Activated CD8-positive, alpha-beta memory T cell treated with anti-CD3 and anti-CD28 coated beads, Interleukin-2, amount 10 ng/mL, durations not matched to agents 7 days and 5 days (primary cell): ENCODE measurements at places on chromosomes 7 and 10.

DNA sequence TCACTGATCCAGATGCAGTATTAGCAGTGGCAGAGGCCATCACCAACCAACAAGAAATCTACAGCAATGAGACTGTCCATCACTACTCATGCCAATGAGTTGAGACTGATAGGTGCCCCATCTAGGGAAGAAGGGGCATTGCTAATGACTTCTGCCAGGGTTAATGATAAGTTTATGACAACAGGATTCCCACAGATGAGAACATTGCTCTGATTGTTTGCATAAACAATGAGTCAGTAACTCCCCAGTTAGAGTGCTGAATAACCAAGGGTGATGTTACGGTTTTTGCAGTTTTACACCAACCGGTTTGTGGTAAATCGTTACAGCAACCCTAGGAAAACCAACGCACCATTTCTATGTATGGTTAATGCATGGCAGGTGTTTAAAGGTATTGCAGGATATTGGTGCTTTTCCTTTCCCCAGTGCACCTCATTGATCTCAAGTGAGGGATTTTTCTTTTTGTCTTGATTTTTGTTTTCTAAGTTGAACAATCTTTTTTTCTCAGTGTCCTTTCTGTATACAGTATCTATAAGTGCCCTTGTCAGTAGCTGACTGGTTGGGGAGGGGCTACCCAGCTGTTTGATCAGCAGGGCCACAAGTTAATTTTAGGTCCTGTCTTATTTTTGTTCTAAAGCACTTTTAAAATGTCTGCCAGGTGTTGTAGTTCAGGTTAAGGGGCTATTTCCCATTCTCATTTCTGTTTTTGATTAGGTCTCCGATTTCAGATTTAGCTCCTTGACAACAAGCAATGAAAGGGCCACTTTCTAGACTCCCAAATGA is 3.9 kb upstream of the CSGALNACT2 start:
- H3K27me3 ChIP-seq = no peaks in the 10 kb centered on the region
- no peak overlapping the region for H3K4me3 ChIP-seq
- no peak for DNase-seq
- no peak overlapping the region for H3K27ac ChIP-seq
- H3K36me3 ChIP-seq = peaks cover 21% of the 10 kb centered on the region

GRCh38 chr10:121284936-121285335 is 313.3 kb downstream of the FGFR2 start:
- H3K4me1 ChIP-seq = no peaks in the 10 kb centered on the region
- H3K36me3 ChIP-seq = no peaks in the 10 kb centered on the region
- H3K4me3 ChIP-seq = no peak overlapping the region
- no peaks in the 10 kb centered on the region for H3K27me3 ChIP-seq
- H3K27ac ChIP-seq = no peak overlapping the region
- no peak for DNase-seq

GRCh38 chr7:26620352-26620751 is 244.0 kb downstream of the SKAP2 start:
- no peak overlapping the region for H3K27ac ChIP-seq
- no peak for DNase-seq
- H3K27me3 ChIP-seq = peaks cover 3% of the 10 kb centered on the region
- no peaks in the 10 kb centered on the region for H3K4me1 ChIP-seq
- H3K4me3 ChIP-seq = no peak overlapping the region
- H3K36me3 ChIP-seq = no peaks in the 10 kb centered on the region

DNA sequence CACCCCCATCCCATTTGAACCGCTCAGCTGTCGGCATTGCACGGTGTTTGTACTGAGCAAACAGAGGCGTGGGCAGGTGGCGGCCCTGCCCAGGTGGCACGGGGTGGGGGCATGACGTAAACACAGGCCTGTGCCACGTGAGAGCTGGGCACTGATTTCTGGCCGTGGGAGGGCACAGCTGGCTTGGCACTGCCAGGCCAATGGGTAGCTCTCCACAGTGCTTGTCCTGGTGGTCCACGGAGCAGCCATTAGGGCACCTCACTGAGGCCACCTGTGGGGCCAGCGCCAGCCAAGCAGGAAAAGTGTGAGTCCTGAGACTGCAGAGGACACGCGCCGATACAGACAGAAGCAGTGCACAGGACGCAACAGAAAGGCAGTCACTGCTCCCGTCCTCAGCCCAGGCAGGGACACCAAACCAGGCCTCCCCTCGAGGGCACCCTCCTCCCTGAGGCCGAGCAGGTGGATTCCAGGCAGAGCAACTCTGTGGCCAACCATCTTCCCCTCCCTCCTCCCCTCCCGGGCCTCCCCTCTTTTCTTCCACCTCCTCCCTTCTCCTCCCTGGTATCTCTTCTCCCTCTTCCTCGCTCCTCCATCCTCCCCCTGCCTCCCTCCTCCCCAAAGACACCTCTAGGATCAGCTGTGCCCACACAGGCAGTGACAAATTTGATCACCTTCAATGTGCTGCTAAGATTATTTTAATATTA is 258.7 kb downstream of the ELFN1 start:
- peaks cover 15% of the 10 kb centered on the region for H3K27me3 ChIP-seq
- DNase-seq = no peak
- peaks cover 18% of the 10 kb centered on the region for H3K36me3 ChIP-seq

GRCh38 chr10:16440396-16441133 is 3.8 kb downstream of the PTER start:
- no peak for DNase-seq
- H3K4me3 ChIP-seq = peak overlapping the region; percentile 50
- no peak overlapping the region for H3K27ac ChIP-seq
- H3K27me3 ChIP-seq = no peaks in the 10 kb centered on the region

- H3K27me3 ChIP-seq = no peaks in the 10 kb centered on the region
- H3K27ac ChIP-seq = no peak overlapping the region
- H3K4me3 ChIP-seq = no peak overlapping the region
- DNase-seq = no peak
- no peaks in the 10 kb centered on the region for H3K4me1 ChIP-seq
These were observed 62.1 kb downstream of the ZWINT start for GRCh38 chr10:56298941-56299340.

DNA sequence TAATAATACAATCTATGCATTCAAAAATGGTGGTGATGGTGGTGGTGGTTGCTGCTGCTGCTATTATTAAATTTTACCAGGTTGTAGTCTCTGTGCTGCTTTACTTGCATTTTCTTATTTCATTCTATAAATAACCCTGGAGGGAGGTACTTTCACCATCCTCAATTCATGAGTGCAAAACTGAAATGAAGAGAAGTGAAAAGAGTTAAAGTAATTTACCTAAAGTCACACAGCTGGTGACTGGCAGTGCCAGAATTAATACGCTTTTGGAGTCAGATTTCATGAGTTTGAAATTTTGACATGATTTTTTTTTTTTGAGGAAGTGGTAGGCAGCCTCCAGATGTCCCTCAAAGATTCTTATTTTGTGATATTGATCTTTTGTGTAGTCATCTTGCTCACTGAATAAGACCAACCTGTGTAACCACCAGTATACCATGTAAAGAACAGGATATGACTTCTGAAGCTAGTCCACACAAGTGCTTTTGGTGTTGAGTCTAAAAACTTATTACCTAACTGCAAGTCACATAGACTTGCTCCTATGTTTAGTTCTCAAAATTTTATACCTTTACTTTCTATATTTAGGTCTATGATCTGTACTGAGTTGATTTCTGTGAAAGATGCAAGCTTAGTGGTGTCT is 218.8 kb downstream of the ZWINT start:
- H3K27me3 ChIP-seq = no peaks in the 10 kb centered on the region
- H3K36me3 ChIP-seq = no peaks in the 10 kb centered on the region

DNA sequence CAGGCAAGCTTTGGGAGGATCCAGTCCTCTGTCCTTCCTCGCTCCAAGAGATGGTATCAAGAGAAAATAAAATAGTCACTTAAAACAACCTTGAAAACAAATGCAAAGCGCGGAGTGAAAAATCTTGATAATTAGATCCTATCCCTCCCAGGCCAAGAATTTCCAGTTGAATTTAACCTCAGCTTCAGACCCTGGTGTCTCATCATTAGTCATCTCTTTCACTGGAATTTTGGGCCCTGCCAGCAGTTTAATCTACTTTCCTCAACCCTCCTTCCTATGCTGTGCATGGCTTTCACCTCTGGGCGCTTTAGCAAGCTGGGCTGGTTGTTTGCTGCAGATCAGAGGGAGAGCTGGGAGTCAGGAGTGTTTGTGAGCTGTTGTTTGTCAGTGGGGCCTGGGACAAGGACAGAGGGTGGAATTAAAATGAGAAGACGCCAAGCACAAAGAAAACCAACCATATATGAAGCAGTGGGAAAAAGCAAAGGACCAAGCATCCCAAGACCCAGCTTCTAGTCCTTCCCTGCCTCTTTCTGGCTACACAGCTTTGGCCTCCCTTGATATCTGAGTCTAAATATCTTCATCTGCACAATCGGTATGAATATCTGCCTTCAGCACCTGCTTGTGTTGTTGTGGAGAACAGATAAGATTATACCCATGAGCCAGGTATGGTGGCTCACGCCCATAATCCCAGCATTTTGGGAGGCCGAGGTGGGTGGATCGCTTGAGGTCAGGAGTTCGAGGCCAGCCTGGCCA is 13.5 kb downstream of the MYOF start:
- H3K27ac ChIP-seq = no peak overlapping the region
- no peaks in the 10 kb centered on the region for H3K36me3 ChIP-seq

- H3K27ac ChIP-seq = no peak overlapping the region
- peaks cover 5% of the 10 kb centered on the region for H3K27me3 ChIP-seq
- no peaks in the 10 kb centered on the region for H3K4me1 ChIP-seq
- no peaks in the 10 kb centered on the region for H3K36me3 ChIP-seq
These were observed 59.6 kb downstream of the NPY start for GRCh38 chr7:24343614-24344013.

DNA sequence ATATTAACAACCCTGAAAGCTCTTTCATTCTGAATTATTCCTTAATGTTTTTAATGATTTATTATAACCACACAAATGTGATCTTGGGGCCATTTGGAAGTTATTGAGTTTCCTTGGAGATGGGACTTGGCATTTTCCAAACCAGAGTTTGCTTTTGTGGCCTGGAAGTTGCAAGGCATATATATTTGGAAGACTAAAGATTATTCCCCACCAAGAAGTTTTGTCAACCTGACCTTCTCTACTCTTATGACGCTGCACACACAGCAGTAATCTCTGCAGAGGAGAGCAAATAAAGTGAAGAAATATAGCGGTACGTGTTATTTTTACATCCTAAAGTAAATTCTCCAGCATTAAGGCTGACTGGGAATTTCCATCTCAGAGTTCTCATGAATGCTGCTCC is 397.0 kb downstream of the LRMDA start:
- no peaks in the 10 kb centered on the region for H3K4me1 ChIP-seq
- DNase-seq = no peak
- no peak overlapping the region for H3K27ac ChIP-seq
- H3K4me3 ChIP-seq = no peak overlapping the region

- H3K27me3 ChIP-seq = peaks cover 42% of the 10 kb centered on the region
- DNase-seq = peak; percentile 74
- no peaks in the 10 kb centered on the region for H3K36me3 ChIP-seq
- peak overlapping the region; percentile 59 for H3K27ac ChIP-seq
These were observed 17.3 kb downstream of the GRID2IP start for GRCh38 chr7:6533893-6534495.

DNA sequence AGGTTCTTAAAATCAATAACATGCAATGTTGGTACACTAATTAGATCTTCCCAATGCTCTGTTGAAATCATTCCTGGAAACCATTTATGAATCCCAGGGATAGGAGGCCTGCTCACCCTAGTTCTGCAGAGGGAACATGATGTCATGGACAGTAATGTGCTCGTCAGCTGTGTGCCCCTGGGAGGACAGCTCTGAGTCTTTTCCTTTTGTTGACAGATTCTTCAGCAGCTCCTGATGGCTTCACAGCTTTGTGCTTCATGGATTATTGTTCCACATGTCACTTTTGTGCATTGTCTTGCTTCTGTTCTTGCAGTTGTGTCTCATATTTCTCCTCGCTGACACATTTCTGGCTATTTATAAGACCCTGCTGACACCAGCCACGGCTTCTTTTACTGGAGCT is 367.5 kb downstream of the CCSER2 start:
- H3K36me3 ChIP-seq = no peaks in the 10 kb centered on the region
- H3K27me3 ChIP-seq = no peaks in the 10 kb centered on the region
- H3K27ac ChIP-seq = no peak overlapping the region
- DNase-seq = no peak
- H3K4me3 ChIP-seq = no peak overlapping the region

DNA sequence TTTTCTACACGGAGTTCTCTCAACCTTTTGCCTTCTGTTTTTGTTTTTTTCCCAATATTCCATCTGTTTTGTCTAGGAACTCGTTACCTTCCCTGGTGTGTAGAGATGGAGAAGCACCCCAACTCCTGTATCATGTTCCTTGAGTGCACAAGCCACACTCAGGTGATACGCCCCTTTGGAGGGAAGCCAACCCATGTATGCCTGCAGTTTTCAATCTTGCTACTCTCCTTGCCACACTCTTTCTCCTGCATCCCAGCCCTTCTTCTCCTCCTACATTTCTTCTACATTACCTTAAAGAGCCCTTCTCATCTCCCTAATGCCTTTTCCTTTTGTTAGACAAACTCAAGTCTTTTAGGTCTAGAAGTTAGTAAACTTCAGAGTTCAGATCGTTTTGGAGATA is 10.2 kb upstream of the SP4 start:
- H3K27me3 ChIP-seq = no peaks in the 10 kb centered on the region
- no peak overlapping the region for H3K27ac ChIP-seq
- peaks cover 13% of the 10 kb centered on the region for H3K4me1 ChIP-seq
- DNase-seq = no peak

- H3K27me3 ChIP-seq = peaks cover 37% of the 10 kb centered on the region
- no peak for DNase-seq
- H3K4me1 ChIP-seq = peaks cover 21% of the 10 kb centered on the region
- H3K27ac ChIP-seq = no peak overlapping the region
- no peak overlapping the region for H3K4me3 ChIP-seq
- H3K36me3 ChIP-seq = no peaks in the 10 kb centered on the region
These were observed 3.8 kb downstream of the RTKN2 start for GRCh38 chr10:62264702-62265436.

GRCh38 chr7:105926131-105926530 is 36.9 kb upstream of the CDHR3 start:
- DNase-seq = no peak
- peaks cover 4% of the 10 kb centered on the region for H3K36me3 ChIP-seq
- H3K27me3 ChIP-seq = peaks cover 23% of the 10 kb centered on the region
- no peak overlapping the region for H3K27ac ChIP-seq
- no peak overlapping the region for H3K4me3 ChIP-seq
- peaks cover 14% of the 10 kb centered on the region for H3K4me1 ChIP-seq

DNA sequence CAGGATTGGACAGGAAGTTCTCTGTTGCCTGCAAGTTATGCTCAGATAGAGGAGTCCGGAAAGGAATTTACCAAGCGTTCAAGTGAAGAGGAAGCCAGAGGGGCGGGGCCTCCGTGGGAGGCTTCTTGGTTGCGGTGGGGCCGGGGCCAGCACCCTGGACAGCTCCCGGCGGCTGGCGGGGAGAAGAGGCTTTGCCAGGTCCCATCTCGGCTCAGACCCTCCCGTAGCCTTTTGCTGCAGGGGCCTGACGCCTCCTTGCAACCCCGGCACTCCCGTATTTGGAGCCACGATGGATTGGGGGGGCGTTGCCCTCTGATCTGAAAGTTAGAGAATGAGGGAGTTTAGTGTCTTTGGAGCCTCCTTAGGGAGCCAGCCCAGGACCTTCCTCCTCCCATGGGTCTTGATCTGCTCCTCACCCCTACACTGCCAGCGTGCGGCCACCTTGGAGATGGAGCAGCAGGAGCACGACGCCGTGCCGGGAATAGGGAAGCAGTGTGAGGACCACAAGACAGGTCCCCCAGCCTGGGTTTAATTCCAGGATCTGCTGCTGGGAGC is 3.1 kb upstream of the SLC18A3 start:
- H3K36me3 ChIP-seq = peaks cover 7% of the 10 kb centered on the region
- peak; percentile 88 for DNase-seq
- peaks cover 3% of the 10 kb centered on the region for H3K4me1 ChIP-seq
- H3K4me3 ChIP-seq = no peak overlapping the region
- peaks cover 61% of the 10 kb centered on the region for H3K27me3 ChIP-seq
